CD4-positive, alpha-beta memory T cell (primary cell): ENCODE measurements at places on chromosomes 1 and 21. TPM values are rescaled to one million over a fixed set of nuclear protein-coding genes. Genes with fewer than 3 reads are reported as not detected.

DNA sequence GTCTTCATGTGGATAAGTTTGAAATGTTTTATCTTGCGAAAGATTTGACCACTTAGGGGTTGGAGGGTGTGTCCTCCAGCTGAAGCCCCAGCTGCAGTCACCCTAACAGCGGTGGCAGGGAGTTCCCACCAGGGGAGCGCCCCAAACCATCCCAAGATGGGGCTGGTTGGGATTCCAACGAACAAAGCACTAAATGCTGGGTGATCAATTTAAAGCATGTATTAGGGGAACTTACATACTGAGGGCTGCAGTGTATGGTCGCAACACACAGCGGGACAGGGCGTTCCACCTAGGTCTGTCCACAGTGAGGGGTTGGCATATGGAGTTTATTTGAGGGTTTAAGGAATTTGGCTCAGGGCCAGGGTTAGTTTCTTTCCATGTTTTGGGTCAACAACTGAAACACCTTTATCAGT lies 26.3 kb downstream of the SLC37A1 start:
- DNase-seq = no peak

LRRC8D gene
- 56.8 TPM for total RNA-seq

SV2A gene
- 4.3 TPM for total RNA-seq

VWA5B1 gene
- not detected for total RNA-seq

- no peak for DNase-seq
Measured at GRCh38 chr1:231817801-231818200, 191.2 kb downstream of the DISC1 start.

- no peak for DNase-seq
Measured at GRCh38 chr1:47178654-47179016, 11.2 kb downstream of the PDZK1IP1 start.
